Fibroblast of the conjunctiva (primary cell): ENCODE measurements at places on chromosomes 1 and 21.
A peak's percentile ranks its signal among the peaks of the same experiment; 100 is the strongest.

DNA sequence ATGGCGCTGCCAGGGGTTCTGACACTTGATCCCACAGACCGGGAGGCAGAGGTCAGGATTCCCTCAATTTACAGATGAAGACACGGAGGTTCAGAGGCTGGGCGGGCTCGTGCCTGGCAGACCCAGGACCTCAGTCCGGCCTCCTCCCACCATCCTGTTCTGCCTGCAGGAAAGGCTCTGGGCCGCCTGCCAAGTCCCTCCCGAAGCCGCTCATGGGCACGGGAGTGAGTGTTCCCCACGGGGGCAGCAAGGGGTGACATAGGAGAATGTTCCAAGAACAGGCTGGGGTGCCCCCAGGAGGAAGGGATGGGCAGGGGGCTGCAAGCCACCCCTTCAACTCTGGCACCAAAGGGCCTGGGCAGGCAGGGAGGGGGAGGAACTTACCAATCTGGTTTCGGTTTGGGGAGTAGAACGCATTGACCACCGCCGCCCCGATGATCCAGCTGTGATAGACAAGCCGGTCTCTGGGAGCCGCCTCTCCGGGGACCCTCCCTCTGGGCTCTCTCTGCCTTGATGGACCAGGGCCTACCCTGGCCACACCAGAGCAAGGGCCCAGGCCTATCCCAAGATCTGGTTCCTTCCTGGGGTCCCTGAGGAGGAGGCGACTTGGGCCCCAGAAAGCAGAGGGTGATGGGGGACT is 7.5 kb downstream of the PRXL2B start:
- no peak for DNase-seq

DNA sequence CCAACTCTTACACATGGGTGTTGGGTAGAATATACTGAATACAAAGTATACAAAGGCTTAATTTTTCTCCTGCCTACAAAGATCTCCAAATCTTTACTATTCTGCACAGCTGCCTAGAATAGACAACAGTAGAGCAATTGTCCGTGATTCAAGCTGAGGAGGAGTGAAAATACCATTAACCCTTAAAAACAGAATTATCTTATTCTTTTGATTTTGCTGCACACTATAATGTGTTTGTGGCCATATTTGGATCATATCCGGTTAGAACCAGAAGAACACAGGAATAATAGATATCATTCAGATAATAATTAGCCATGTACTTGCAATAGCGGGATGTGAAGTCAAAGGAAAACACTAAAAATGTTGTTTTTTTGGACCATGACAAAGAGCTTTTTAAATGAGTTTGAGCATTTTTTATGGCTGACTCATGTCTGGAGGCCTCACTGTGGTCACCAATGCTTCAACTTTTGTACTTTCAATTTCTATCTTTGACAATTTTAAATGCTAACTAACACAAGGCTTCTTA is 197.6 kb upstream of the FOXD3 start:
- peak; percentile 56 for DNase-seq

DNA sequence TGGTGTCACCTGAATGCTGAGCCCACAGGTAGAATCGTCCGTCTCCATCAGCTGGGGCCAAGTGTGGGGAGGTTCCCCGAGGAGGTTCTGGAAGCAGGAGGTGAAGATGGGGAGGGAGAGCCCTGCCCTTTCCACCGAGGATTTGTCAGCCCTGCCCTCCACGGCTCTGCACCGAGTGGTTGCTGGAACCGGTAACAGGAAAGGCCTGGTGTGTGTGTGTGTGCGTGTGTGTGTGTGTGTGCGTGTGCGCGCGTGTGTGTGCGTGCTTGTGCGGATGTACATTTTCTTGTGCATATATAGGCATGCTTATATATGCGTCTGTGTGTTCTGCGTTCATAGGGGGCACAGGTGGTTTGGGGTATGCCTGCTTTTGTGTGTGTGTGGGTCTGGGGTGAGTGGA is 3.5 kb downstream of the NBL1 start:
- DNase-seq = no peak

DNA sequence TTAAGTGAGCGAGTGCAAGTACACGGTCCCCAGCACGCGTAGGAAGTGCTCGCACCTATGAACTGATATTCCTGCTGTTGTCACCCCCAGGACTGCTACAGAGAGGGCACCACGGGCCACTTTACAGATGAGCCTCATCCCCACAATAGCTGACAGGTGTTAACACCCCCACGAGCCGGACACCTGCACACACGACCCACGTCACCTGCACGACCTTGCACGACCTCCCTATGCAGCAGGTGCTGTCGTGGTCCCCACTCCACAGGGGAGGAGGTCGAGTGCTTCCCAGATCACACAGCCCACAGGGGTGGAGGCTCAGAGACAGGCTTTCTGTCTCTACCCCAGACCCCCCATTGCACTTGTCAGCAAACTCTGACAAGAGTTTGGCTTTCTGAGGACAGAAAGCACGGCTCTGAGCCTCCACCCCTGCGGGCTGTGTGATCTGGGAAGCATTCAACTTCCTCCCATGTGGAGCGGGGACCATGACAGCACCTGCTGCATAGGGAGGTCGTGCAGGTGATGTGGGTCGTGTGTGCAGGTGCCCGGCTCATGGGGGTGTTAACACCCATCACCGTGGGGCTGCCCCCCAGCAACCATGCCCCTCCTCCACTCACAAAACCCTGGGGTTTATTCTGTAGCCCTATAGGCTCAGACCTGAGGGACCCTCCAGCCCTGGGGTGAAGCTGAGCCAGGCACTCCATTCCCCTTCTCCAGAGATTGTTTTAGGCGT is 80.8 kb downstream of the MATN1 start:
- no peak for DNase-seq

DNA sequence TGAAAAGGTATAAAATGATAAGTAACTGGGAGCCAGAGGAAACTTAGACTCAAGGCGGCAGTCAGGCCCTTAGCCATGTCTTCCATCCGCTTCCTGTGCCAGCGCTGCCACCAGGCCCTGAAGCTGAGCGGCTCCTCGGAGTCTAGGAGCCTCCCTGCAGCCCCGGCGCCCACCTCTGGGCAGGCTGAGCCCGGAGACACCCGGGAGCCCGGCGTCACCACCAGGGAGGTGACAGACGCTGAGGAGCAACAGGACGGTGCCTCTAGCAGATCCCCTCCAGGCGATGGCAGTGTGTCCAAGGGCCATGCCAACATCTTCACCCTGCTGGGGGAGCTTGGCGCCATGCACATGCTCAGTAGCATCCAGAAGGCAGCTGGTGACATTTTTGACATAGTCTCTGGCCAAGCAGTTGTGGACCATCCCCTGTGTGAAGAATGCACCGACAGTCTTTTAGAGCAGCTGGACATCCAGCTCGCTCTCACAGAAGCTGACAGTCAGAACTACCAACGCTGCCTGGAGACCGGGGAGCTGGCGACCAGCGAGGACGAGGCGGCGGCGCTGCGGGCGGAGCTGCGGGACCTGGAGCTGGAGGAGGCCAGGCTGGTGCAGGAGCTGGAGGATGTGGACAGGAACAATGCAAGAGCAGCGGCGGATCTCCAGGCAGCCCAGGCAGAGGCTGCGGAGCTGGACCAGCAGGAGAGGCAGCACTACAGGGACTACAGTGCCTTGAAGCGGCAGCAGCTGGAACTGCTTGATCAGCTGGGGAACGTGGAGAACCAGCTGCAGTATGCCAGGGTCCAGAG is at the start of gene BECN2:
BECN2 (plus strand) TSS at position 76 of the 803 bp plus-strand sequence; CDS start at position 76, 0 bp downstream.
- DNase-seq = no peak

- no peak for DNase-seq
Measured at GRCh38 chr1:27575840-27576331, 28.1 kb downstream of the AHDC1 start.

GRCh38 chr1:78839704-78840277 is 166.7 kb downstream of the ADGRL4 start:
- no peak for DNase-seq

GRCh38 chr1:94463765-94464330 is 45.7 kb downstream of the ABCD3 start:
- DNase-seq = peak; percentile 29

GRCh38 chr1:1567152-1567875 is 7.3 kb downstream of the SSU72 start:
- no peak for DNase-seq

GRCh38 chr1:115436596-115436995 is 98.5 kb upstream of the NGF start:
- no peak for DNase-seq

GRCh38 chr1:241640867-241641622 is 876 bp upstream of the CHML start:
- DNase-seq = no peak

DNA sequence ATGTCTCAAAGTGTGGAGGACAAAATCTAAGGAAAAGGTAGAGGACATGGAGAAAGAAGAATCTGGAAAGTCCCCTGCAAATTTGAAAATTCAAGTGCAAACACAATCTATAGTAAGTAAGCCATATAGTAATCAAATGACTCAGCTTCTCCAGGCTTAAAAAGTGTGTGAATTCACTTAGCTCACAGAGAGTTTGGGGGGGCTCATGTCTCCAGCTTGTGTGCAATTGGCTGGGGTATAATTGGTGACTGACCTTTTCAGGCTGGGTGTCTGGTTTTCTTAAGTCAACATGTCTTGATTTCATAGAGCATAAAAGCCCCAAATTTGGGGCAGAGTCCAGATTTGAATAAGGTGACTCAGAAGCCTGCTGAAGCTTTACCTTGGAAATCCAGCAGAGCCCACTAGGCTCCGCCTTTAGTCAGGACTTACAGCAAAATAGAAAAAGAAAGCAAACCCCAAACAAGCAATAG is 8.6 kb downstream of the CLDN14 start:
- DNase-seq = no peak

DNA sequence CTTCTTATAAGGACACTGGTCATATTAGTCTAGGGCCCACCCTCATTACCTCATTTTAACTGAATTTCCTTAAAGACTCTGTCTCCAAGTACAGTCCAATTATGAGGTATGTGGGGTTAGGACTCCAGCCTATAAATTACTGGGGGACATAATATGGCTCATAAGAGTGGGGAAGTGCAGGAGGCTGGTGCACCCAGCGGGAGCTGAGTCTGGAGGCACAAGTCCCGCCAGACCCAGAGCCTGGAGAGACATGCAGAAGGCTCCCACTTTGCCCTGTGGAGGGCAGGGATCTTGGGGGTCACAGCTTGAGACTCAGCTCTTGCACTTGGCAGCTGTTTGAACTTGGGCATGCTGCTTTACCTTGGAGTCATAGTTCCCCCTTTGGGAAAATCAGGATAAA is 250.4 kb downstream of the RHOU start:
- no peak for DNase-seq
